ENCODE measurements at places on chromosomes 12 and 14.

- DNase-seq, result no peak
These were observed 45.0 kb upstream of the CCDC91 start for GRCh38 chr12:28145216-28145615.

- no peak for DNase-seq
These were observed 14.9 kb downstream of the C2CD5 start for GRCh38 chr12:22529281-22530060.

GRCh38 chr14:90726656-90727055, 89.6 kb downstream of the TTC7B start:
- DNase-seq, result no peak

DNA sequence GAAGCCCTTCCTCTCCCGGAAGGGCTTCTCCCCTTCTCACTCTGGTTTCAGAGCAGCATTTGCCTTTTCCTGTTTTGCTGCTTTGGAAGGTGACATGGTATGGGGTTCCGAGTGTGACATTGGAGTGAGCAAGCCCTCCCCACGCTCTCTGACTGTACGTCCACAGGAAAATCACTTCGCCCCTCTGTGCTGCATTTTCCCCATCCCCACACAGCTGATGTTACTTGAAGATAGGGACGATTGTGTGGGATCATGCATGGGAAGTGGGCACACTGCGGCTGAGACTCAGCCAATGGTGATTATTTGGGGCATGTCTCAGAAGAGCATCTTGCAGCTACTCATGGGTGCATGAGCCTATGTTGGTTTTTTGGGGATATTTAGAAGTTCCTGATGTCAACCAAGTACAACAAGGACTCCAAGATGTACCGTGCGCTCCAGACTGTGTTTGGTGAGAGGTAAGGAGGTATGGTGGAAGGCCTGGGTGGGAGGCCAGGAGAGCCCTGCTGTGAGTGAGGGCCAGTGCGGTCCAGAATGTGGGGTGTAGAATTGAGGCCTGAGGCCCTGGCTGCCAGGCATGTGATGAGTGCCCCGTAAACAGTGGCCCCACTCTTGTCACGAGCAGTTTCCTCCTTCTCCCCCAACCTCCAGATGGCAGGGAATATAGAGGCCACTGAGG, 15.1 kb downstream of the CYP46A1 start:
- DNase-seq, result no peak

DNA sequence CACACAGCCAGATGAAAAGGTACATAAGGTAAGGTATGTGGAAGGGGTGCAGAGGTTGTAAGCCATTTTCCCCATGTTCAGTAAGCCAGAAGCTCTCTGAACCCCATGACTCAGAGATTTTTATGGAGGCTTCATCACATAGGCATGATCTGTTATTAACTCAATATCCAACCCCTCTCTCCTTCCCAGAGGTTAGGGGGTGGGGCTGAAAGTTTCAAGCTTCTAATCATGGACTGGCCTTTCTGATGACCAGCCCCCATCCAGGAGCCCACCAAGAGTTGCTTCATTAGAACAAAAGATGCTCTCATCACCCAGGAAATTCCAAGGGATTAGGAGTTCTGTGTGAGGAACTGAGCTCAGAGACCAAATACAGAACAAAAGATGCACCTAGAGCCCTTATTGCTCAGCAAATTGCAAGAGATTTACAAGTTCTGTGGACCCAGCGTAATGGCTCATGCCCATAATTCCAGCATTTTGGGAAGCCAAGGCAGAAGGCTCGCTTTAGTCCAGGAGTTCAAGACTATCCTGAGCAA, 103.2 kb upstream of the DAAM1 start:
- no peak for DNase-seq

DNA sequence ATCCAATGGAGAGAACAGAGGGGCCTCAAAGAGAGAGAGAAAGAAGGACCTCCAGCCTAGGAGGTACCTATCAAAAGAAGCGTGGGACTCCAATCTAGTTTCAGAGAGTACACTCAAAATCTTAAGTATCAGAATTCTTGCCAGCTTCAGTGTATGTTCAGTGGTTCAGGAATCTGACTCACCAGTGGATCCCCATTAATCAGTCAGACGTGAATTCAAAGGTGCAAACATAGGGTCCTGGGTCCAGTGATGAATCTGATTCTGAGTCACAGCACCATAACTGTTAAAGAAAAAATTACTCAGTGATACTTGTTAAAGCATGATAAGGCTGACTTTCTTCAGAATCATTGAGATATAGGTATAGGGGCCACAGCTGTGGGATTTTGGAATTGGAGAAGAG, 33.2 kb downstream of the ETNK1 start:
- no peak for DNase-seq

- DNase-seq, result no peak
These were observed 274.9 kb downstream of the EMP1 start for GRCh38 chr12:13471471-13471870.

- no peak for DNase-seq
These were observed 14.4 kb downstream of the IGF1 start for GRCh38 chr12:102465762-102466560.

Data from activated naive CD4-positive, alpha-beta T cell (primary cell).